ENCODE measurements at places on chromosomes 1 and 21.

DNA sequence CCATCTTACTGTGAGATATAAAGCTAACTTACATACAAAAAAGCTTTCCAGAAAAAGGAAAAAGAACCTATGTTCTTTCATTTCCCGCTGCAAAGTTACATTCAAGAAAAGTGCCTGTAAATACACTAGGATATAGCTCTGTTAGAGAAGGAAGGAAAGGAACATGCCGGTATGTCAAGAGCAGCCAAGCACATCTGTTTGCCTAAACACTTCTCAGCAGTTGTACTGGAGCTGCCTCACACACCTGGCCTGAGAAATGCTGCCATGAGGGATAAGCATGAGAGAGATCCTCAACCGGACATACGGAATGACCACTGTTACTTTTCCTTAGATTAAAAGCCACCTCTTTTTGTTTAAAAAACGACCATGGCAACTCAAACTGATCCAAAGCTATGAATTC lies 189.7 kb downstream of the RERE start:
- no peak for DNase-seq

DNA sequence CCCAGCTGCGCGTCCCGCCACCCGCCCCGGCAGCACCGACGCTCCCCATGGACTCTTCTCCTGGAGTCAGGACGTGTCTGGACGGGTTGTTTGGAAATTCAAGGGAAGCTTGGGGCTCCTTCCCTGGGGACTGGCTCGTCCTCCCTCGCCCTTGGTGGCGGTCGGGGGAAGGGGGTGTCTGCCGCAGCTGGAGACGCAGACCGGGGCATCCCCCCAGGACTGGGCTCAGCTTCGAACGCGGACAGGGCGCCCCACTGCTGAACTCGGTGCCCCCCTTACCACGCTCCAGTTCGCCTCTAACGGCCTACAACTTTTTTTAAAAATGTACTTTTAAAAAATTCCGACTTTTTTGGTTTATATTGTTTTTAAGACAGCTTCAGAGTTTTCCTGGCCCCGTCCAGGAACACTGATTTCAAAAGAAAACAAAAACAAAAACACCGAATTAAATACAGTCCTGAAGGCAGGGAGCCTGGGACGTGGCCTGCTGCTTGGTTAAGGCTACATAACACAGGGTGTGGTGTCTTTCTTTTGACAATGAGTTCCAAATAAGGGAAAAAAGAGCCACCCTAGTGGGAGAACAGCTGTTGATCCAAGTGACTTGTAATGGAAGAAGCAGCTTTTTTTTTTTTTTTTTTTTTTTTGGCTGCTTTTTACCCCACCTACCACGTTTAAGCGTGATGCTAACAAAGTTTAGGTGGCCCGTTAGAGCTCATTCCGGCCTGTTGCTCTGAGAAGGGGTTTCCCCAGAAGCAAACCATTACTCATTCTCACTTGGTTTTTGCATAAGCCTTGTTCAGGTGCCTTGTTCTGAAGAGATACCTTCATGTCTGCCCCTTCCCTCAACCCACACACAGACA lies 862 bp upstream of the DIPK1A start:
- DNase-seq: peak; percentile 71

DNA sequence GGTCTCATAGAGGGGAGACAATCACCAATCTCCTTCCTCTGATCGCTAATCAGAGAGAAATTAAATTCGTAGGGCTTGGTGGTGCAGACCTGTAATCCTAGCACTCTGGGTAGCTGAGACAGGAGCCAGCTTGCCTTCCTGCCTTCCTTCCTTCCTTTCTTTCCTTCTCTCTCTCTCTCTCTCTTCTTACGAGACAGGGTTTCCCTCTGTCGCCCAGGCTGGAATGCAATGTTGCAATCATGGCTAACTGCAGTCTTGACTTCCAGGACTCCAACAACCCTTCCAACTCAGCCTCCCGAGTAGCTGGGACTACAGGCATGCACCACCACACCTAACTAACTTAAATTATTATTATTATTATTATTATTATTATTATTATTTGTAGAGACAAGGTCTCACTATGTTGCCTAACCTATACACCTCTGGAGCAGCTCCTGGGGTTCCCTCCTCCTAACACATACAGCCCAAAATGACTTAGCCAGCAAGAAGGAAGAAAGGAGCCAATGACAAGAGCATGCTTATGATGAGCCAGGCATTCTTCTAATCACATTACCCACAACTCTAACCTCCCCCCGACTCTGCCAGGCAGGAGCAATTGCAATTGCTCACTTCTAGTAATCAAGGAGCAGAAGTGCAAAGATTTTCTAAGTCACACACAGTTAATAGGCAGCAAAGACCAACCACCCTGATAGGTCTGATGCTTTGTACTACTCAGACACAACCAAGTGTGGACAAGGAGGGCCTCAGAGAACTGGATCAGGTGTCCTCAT lies 105.4 kb upstream of the F3 start:
- DNase-seq: no peak

DNA sequence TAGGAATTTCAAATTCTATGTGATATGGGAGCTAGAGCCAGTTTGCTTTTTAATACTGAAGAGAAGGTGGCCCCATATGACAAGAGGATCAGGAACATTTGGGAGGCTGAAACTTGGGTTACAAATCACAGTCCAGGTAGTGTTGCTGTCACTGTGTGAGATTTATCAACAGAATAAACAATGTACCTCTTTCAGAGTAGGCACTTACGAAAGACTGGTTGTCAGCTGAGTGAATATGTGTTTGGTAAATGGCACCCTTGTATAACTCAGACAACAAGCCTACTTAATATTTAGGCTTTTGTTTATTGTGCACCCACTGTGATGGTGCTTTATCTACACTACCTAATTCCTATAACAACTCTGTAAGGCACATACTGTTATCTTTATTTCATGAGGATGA lies 7.4 kb upstream of the HAO2 start:
- no peak for DNase-seq

DNA sequence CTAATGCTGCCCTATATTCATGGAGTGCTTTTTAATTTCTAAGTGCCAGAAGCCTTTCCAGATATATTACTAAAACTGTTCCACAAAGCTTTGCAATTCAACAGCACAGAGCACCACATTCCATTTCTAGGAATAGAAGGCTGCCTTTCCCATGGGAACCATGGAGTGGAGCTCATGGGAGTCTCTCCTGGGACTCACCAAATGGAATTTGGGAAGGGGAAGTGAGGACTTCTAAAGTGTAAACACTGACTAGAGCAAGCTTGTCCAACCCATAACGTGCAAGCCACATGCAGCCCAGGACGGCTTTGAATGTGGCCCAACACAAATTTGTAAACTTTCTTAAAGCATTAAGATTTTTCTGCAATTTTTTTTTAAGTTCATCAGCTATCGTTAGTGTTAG lies 190.4 kb upstream of the TNR start:
- no peak for DNase-seq

- DNase-seq: no peak
These were observed 188.6 kb upstream of the HP1BP3 start for GRCh38 chr1:20975668-20976067.

DNA sequence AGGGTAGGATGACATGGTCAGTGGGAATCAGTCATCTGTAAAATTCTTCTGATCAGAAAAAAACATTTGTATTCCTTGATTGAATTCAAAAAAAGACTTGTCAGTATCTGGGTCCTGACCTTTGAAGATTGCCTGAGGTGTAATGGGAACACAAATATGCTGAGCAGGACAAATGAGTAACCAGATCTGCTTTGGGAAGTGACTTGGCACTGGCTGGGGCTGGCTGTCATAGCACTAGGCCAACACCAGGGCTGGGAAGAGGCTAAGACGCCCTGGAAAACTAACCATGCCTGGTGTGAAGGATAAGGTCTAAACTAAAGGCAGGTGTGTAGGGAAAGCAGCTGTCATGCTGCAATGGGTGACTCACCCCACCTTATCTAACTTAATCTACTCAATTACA lies 452.9 kb upstream of the BEND5 start:
- no peak for DNase-seq

Data from stimulated activated CD8-positive, alpha-beta memory T cell treated with anti-CD3 and anti-CD28 coated beads, Interleukin-7, amount 100 ng/mL, for 4 hours (primary cell).